ENCODE measurements at places on chromosomes 16 and 17.

DNA sequence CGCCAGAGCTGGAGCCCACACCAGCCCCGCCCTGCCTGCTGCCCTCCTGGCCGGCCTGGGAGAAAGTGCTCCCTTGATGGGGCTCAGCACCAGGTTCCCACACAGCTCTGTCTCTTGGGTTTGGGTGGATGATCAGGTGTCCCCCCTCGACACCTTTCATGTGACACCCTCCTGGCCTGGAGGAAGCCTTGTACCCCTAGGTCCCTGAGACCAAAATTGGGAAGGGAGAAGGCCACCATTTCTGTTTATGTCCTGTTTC, 19.4 kb upstream of the PLLP start:
- DNase-seq, result no peak

DNA sequence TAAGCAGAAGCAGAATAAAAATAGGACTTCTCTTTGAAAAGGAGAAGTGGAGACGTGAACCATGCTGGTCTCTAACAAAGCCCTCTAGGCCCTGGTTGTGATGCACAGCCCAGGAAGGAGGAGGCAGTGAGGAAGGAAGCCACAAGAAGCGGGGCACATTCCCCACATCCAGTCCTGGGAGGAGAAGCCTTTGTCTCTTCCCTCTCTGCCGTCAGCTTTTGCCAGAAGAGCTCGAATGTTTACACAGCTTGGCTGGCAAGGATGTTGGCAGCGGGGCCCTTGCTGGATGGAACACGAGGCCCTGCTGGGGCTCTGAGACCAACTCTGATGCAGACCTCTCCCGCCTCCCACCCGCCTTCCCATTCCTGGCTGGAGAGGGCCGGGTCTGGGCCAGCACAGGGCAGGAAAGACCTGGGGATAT, 91.3 kb downstream of the MAF start:
- peak; percentile 60 for DNase-seq

DNA sequence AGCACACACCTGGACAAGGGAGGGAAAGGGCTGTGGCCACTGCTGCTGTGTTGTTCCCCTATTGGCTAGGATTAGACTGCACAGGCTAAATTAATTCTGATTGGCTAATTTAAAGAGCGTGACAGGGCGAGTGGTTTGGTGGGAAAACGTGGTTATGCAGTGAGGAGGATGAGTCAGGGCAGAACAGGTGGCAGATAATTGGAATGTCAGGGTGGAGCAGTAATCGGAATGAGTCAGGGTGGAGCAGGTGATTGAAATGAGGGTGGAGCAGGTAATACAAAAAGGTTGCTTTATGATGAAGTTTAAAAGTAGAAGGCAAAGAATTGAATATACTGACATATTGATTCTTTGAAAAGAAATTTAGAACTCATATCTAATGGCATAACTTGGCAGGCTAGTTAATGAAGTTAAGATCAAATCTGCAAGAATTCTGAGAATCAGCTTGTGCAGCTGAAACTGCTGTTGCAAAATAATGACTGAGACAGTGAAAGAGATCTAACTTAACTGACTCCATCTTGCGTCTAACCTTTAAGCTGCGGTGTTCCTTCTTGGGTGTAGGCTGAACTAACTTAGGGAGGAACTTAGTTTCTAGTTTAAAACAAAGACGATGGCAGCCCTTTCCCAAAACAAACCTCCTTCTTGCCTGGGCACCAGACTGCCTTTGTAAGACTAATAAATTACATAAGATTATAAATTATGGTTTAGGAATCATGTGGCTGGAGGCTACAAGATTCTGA, 174.3 kb downstream of the UTP18 start:
- no peak for DNase-seq

- DNase-seq, result peak; percentile 34
These were observed 19.8 kb upstream of the ADCY7 start for GRCh38 chr16:50246299-50247122.

DNA sequence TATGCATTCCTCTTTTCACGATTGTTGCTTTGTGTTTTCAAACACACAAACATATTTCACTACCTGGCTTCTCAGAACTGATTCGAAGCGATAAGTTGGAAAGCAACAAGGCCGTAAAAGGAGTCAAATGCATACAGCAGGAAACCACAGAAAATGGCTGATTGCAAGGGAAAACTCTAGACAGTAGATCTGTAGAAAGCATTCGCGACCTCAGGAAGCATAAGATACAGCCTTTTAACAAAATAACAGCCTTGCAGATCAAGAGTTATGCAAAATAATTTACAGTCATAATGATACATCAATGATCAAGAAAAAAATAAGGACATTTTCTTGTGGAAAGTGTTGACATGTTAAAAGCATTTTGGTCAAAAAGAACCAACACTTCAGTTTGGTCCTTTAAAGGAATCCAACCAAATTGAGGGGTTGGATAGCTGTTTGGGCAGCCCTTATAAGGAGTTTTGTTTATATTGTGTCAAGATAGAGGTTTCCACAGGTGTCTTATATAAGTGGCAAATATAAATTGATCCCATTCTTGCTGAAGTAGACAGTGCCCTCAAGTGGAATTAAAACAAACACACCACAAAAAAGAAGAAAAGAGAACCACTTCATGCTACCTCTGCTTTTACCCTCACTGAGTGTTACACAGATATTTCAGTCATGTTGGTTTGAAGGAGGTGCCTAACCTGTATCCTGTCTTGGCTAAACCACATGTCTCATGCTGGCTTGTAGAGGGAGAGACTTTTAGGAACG, 5.5 kb downstream of the CYLD start:
- peak; percentile 27 for DNase-seq

DNA sequence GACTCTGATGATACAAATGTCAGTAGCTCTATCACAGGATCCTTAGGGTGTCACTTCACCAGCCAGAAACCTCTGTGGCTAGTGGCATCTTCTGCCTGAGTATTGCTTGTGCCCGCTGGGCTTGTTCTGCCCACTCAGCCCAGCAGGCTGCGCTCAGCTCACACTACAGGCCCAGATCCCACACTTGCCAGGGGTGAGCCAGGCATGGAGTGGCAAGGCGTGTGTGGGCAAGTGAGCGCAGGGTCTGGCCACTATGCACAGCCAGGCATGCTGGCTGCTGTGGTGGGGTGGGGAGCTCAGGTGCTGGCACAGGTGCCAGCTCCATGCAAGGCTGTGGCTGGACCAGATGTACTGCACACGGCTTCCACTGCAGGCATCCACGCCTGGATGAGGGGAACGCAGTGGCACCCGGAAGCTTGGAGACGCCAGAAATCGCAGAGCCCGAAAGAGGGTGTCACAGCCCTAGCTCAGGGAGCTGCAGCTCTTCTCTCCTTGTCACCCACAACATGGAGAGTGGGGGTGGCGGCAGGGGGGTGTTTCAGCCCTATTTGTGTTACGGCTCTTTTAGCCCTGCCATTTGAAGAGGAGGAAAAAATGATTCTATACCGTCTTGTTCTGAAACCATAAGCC, 10.2 kb downstream of the CFAP97D1 start:
- no peak for DNase-seq

GRCh38 chr16:56480776-56481467, 29.6 kb downstream of the OGFOD1 start:
- DNase-seq, result peak; percentile 12

DNA sequence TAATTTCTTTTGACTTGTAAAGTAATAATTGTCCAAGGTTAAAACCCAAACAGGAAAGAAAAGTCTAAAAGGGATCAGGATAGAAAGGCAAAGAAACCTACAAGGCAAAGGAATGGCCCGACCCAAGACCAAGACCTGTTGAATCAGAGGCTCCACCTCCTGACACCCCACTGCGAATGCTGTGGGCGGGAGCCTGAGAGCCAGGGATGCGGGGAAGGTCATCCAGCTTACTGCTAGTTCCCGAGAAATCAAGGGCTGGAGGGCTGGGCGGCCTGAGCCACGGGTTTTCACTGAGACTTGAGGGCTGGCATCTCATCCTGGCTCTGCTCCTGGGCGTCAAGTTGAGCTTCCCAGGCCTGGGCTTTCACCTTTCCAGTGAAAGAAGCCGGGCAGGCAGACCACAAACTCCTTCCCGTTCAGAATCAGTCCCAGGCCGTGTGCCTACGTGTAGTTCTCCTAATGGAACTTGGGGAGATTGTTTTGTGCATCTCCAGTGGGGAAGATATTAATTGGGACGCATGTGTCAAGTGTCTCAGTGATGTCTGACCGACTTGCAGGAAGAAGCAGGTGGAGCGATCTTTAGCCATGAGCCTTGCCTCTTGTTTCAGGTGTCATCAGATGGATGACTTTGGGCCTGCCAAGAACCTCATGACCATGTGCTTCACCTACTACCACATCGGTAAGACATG, 36.9 kb downstream of the CIBAR2 start:
- DNase-seq, result no peak

GRCh38 chr17:78001182-78001581, 42.7 kb downstream of the TNRC6C start:
- DNase-seq, result no peak

DNA sequence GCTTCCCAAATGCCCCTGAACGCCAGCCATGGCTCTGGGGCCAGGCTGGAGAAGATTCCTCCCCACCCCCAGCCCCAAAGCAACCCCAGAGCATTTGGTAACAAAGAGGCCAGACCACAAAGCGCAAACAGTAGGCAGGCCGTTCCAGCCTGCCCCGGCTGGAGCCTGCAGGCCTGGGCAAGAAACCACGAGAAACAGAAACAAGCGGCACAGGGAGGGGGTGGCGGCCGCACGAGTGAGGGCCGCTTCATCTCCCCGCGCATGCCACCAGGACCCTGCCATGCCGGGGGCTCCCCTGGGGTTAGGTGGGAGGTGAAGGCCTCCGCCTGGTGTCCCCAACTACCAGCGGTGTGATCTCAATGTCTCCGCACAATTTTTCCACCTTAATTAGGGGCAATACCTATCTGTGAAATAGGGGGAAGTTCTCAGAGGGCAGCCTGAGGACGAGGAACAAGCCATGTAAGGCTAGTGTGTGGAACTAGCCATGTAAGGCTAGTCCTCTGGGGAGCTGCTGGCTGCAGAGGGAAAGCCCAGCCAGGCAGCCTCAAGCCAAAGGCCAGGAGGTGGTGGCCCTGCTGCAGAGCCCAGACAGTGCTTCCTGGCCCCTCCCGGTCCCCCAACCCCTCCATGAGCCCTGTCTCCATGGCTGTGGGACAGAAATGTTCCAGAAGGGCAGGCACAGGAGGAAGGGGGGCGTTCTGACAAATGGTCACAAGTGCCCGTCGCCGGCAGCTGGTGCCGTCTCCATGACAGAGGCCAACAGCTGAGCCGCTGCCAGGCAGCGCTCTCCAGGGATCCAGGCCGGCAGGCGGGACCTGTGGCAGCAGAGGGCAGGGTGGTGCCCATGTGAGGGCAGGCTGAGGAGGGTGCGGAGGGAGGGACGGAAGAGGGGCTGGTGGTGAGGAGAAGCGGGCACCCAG, 14.5 kb upstream of the MTSS2 start:
- DNase-seq, result no peak

GRCh38 chr17:38507436-38507835, 79.2 kb downstream of the ARHGAP23 start:
- no peak for DNase-seq

DNA sequence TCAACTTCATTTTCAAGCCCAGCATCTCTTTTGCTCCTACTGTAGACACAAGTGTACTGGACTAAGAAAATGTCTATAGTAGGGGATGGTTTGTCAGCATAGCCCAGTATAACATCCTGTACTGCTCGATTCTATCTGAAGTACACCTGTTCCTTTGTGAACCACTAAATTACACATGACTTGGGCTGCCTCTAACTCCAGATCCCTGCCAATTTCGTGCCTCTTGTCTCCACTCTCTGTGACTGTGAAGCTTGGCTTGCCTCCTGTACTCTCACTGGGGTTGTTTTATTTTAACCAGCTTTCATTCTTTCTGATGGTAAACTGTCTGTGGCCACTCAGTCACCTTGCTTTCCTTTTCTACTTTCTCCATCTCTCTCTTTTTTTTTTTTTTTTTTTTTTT, 24.5 kb downstream of the GFOD2 start:
- DNase-seq, result no peak

- DNase-seq, result peak; percentile 72
These were observed 14.5 kb downstream of the C17orf100 start for GRCh38 chr17:6666077-6666521.

- DNase-seq, result no peak
These were observed 966 bp downstream of the MIEN1 start for GRCh38 chr17:39729280-39729851.

- no peak for DNase-seq
These were observed 1.2 kb downstream of the PNPO start for GRCh38 chr17:47942568-47942967.

- no peak for DNase-seq
These were observed 422 bp downstream of the CD300LF start for GRCh38 chr17:74712301-74712700.

GRCh38 chr16:72203401-72203800, 31.4 kb upstream of the PMFBP1 start:
- DNase-seq, result peak; percentile 95

DNA sequence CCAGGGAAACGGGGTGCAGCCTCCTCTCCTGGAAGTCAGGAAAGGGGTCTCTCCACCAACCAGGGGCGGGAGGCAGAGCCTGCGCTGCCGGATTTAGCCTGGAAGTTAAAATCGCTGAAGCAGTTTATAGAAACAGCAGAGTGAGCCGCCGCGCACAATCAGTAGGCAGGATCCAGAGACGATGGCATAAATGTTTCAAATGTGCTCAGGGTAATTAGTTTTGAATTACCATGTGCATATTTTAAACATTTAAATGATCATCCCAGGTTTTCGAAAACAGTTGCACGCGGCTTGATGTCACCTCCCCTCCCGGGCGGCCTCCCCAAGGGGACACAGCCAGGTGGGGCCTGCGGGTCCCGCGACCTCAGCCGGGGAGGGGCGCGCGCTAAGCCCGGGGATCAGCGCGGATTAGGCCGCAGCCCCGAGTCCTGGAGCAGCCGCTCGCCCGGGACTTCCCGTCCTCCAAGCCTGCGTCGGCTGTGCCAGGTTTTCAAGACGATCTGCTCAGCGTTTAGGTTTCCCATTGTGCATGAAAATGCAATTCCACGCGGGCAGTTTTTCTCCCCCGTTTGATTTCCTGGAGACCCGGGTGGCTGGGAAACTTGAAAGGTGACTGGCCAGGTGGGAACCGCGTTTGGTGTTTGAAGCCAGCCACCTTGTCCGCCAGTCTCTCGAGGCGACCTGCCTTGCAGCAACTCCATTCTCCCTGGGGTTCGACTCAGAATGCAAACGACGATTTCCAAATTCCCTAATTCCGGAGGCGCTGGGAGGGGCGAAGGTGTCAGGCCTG, 78.3 kb downstream of the RPA1 start:
- peak; percentile 1 for DNase-seq

DNA sequence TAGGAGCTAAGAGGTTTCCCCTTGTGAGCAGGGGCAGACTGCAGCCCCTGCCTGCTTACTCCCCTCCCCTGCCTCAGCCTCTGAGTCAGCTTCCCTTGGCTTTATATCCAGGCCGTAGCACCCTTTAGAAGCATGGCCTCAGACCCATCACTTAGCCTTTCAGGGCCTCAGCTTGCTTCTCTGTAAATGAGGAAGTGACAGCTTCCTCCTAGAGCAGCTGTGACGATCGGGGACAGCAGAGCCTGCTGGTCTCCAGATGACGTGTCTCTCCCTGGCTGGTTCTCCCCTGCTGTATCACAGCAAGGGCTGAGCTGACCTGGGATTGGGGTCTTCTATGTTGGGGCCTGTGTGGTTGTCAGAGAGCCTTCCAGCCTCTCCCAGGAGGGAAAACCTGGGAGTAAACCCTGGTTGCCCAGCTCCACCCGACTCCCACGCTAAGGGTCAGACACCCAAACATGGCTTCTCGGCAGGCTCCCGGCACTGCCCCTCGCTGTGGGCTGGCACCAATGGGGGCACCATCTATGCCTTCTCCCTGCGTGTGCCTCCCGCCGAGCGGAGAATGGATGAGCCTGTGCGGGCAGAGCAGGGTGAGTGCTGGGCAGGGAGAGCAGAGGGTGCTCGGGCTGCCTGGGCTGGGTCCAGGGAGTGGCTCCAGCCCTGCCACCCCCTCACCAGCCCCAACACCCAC, 16.3 kb upstream of the MYO15B start:
- peak; percentile 94 for DNase-seq
